SK-N-SH (cell line): ENCODE measurements at places on chromosomes 1 and 21. TPM values are rescaled to one million over a fixed set of nuclear protein-coding genes. Genes with fewer than 3 reads are reported as not detected.

Gene RAD54L
- 11.5 and 13.4 TPM in 2 replicates for polyA plus RNA-seq

Gene TOR1AIP1
- polyA plus RNA-seq = 11.8 and 15.1 TPM in 2 replicates

Gene HSPA6
- 0.07 and 0.10 TPM in 2 replicates for polyA plus RNA-seq

Gene IFFO2
- 10.5 TPM in 2 replicates for polyA plus RNA-seq

Gene MAP3K6
- polyA plus RNA-seq = 14.5 and 17.3 TPM in 2 replicates

- H3K4me1 ChIP-seq = peaks cover 11% of the 10 kb centered on the region; the same call in 1 of the 2 replicates
- no peaks in the 10 kb centered on the region for H3K27me3 ChIP-seq
- H3K27ac ChIP-seq = no peak overlapping the region
Observed at GRCh38 chr1:22685591-22686059, 25.0 kb upstream of the EPHB2 start.

- H3K27ac ChIP-seq = no peak overlapping the region
- H3K36me3 ChIP-seq = no peaks in the 10 kb centered on the region
- DNase-seq = no peak
- no peaks in the 10 kb centered on the region for H3K4me1 ChIP-seq
- no peak overlapping the region for H3K4me3 ChIP-seq
- H3K27me3 ChIP-seq = no peaks in the 10 kb centered on the region; the same call in 1 of the 2 replicates
Observed at GRCh38 chr21:38520511-38520910, 22.2 kb upstream of the ERG start.

DNA sequence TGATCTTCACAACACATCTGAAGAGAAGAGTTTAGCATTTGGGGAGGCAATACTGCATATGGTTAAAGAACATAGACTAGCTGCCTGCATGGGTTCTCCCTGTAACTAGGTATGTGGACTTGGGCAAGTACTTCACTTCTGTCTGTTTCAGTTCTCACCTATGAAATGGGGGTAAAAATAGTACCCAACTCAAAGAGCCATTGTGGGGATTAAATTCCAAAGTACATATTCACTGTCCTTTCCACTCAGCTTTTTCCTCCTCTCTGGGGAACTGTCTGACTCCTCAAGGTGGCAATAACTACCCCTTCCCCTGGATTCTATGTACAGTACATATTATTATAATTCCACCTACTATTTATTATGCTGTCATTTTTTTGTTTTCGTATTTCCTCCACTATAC lies 44.7 kb downstream of the USP24 start:
- no peaks in the 10 kb centered on the region for H3K27me3 ChIP-seq
- peaks cover 2% of the 10 kb centered on the region for H3K4me1 ChIP-seq
- no peak overlapping the region for H3K4me3 ChIP-seq
- DNase-seq = no peak

DNA sequence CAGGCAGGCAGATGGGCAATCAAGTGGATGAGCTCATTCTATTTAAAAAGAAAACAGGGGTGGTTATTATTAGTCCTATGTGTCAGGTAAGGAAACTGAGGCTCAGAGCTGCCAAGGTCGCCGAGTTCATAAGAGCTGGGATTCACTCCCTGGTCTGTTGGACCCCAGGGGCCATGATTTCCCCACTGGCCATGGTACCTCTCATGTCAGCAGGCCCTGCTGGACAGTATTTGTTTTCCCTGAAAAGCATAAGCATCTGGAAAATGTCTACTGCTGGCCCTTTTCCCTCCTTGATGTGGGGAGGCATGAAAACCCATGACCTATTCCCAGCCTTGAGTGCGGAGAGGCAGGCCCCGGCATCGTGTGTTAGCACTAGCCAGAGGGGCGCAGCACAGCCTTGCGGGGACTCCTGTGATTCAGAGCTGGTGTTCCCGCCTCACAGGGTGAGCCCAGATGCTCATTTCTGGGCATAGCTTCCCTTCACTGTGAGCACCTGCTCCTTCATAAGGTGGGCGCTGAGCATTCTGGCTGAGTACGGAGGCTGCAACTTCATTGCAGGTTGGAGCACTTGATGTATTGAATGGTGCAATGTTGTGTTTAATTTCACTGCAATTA lies 617.5 kb downstream of the PTPRU start:
- no peaks in the 10 kb centered on the region for H3K36me3 ChIP-seq
- H3K4me1 ChIP-seq = peaks cover 2% of the 10 kb centered on the region; the same call in 1 of the 2 replicates
- H3K27me3 ChIP-seq = no peaks in the 10 kb centered on the region
- no peak for DNase-seq

GRCh38 chr1:109705411-109705810 lies 6.6 kb upstream of the GSTM5 start:
- H3K36me3 ChIP-seq = no peaks in the 10 kb centered on the region
- DNase-seq = no peak
- H3K4me3 ChIP-seq = no peak overlapping the region
- no peaks in the 10 kb centered on the region; the same call in 1 of the 2 replicates for H3K4me1 ChIP-seq
- no peaks in the 10 kb centered on the region for H3K27me3 ChIP-seq

DNA sequence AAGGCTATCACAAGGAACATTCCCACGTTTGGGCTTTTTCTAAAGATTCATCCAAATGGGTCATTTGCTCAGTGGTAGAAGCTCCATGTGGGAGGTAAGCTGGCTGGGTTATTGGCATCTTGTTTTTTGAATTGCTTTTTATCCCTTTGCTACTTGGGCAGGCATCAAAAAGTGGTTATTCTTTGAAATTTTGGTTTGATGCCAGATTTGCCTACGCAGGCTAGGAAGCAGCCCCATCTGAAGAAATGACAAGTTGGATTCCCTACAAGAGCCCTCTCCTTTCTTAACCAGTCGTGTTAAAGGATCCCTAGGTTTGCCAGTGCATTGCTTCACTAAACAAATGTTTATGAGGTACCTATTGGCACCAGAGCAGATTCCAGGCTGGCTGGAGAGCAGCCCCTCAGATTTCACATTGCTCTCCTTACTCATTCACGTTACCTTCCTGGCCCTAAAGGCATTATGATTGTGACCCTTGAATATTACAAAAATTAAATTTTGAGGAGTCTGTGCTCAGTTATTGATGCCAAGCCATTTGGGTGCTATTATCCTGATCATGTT lies 38.8 kb downstream of the ARID1A start:
- peaks cover 82% of the 10 kb centered on the region for H3K36me3 ChIP-seq
- DNase-seq = no peak
- H3K27ac ChIP-seq = no peak overlapping the region
- H3K4me1 ChIP-seq = no peaks in the 10 kb centered on the region
- H3K4me3 ChIP-seq = no peak overlapping the region
- no peaks in the 10 kb centered on the region for H3K27me3 ChIP-seq

GRCh38 chr1:37822906-37823815 lies 15.2 kb upstream of the YRDC start:
- H3K4me1 ChIP-seq = no peaks in the 10 kb centered on the region
- no peak for DNase-seq
- no peak overlapping the region for H3K27ac ChIP-seq
- H3K36me3 ChIP-seq = peaks cover 46% of the 10 kb centered on the region
- H3K27me3 ChIP-seq = no peaks in the 10 kb centered on the region
- H3K4me3 ChIP-seq = no peak overlapping the region

- no peak overlapping the region for H3K27ac ChIP-seq
- no peaks in the 10 kb centered on the region for H3K36me3 ChIP-seq
- no peak for DNase-seq
Observed at GRCh38 chr1:100543640-100544039, 5.7 kb downstream of the GPR88 start.

DNA sequence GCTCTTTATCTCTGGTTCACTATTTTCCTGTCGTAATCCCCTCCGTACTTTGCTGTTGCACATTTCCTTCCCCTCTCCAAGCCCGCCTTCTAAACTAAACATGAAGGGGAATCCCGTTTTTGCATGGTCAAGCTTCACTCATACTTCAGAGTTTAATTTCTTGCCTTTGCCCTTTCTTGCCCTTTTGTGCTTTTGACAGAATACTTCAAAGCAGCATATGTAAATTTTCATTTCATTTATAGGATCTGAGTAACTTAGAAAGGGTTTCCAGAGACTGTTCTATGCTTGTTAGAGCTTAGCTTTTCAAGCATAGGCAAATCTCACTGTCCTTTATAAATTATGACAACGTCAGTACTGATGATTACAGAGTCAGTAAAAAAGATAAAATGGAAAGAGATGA lies 27.7 kb downstream of the SPATA45 start:
- no peaks in the 10 kb centered on the region for H3K27me3 ChIP-seq
- DNase-seq = no peak
- H3K27ac ChIP-seq = no peak overlapping the region
- no peak overlapping the region for H3K4me3 ChIP-seq
- H3K4me1 ChIP-seq = no peaks in the 10 kb centered on the region

DNA sequence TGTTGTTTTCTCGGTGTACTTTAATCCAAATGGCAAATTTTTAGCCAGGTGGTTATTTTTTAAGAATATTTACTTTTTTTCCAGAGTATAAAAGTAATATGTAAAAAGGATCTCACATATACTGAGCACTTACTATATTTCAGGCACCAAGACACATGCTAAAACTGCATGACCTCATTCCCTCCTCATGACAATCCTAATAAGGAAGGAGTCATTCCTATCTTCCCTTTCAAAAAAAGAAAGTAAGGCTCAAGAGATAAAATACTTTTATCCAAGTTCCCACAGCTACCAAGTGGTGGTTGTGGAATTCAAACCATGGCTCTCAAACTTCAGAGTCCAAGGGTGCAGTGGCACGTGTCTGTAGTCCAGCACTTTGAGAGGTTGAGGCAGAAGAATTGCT lies 19.4 kb downstream of the ATP2B4 start:
- no peak overlapping the region for H3K4me3 ChIP-seq
- H3K4me1 ChIP-seq = peaks cover 38% of the 10 kb centered on the region
- H3K27ac ChIP-seq = no peak overlapping the region
- peaks cover 7% of the 10 kb centered on the region; the same call in 1 of the 2 replicates for H3K36me3 ChIP-seq
- DNase-seq = no peak

DNA sequence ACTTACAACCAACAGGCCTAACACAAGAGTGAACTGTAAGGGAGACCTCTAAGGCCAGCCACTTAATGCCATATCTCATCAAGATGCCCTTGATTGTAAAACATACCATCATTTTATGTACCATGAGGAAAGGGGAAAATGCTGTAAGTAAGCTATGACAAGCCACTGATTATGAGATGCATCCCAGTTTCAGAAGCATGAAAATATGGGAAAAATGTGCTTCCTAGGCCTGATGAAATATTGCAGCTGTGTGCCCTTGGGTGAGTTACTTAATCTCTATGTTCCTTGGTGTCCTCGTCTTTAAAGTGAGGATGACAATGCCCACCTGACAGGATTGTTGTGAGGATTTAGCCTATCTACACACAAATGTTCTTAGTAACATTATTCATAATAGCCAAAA lies 28.9 kb downstream of the H3-3A start:
- no peak for DNase-seq
- H3K4me1 ChIP-seq = no peaks in the 10 kb centered on the region
- no peak overlapping the region for H3K4me3 ChIP-seq
- H3K27me3 ChIP-seq = no peaks in the 10 kb centered on the region
- H3K27ac ChIP-seq = no peak overlapping the region

GRCh38 chr1:81801651-81802456 lies 1.1 kb downstream of the ADGRL2 start:
- H3K27ac ChIP-seq = peak overlapping the region; percentile 92
- peak overlapping the region; percentile 97 for H3K4me3 ChIP-seq
- H3K27me3 ChIP-seq = no peaks in the 10 kb centered on the region
- peak; percentile 60 for DNase-seq

DNA sequence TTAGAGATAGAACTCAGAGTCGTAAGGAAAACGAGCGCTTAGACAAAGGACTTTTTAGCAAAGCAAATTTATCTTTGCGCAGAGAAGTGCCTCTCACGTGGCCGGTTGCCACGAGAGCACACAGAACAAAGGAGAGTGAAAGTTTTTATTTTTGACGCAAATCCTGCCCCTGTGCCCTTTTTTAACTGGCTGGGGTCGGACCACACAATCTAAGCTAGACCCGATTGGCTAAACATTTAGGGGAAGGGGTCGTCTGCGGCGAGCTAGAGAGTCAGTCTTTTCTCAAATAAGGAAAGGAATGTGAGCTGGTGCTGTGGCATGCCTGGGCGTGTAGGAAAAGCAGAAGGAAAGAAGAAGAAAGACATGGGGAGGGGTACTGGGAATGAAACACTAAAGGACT lies 2.4 kb downstream of the KRTAP10-2 start:
- H3K4me1 ChIP-seq = no peaks in the 10 kb centered on the region
- H3K27ac ChIP-seq = no peak overlapping the region
- no peak for DNase-seq
- peaks cover 24% of the 10 kb centered on the region for H3K27me3 ChIP-seq
- no peak overlapping the region for H3K4me3 ChIP-seq
- no peaks in the 10 kb centered on the region for H3K36me3 ChIP-seq

DNA sequence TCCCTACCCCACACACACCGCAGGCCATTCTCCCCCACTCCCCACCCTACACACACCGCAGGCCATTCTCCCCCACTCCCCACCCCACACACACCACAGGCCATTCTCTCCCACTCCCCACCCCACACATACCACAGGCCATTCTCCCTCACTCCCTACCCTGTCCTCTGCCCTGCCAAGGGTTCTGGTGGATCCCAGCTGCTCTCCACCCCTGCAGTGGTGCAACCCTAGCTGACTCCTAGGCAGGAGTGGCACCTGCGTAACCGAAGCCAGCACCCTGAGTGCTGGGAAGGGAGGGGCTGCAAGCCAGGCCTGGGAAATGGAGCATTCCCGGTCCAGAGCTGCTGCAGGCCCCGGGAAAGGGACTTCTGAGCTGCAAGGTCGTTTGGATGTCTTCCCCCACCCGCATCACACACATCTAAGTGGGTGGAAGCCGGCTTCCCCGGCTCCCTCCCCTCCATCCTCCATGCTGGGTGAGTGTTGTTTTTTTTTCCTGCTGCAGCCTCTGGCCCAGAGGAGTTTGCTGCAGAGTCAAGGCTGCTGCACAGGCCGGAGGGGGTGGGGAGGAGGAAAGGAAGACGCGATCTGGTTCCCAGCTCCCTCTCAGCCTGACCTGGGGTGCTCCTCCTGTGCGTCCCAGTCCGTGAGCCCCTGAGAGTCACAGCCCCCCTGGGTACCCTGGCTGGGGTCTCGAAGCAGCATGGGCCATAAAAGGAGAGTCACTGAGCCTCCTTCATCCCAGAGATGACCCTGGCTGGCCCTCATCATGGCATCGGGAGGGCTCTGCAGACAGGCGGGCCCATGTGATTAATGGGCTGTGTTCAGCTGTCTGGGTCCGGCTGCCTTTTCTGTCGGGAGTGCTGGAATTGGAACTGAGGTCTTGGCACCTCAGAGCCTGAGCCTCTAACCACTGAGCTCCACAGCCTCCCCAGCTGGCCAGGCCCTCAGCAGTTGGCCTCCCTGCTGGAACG lies 16.1 kb downstream of the H6PD start:
- H3K36me3 ChIP-seq = no peaks in the 10 kb centered on the region
- H3K4me1 ChIP-seq = peaks cover 7% of the 10 kb centered on the region; the same call in 1 of the 2 replicates
- no peak for DNase-seq
- no peaks in the 10 kb centered on the region for H3K27me3 ChIP-seq
- no peak overlapping the region for H3K4me3 ChIP-seq

- no peaks in the 10 kb centered on the region for H3K27me3 ChIP-seq
- peaks cover 3% of the 10 kb centered on the region; the same call in 1 of the 2 replicates for H3K36me3 ChIP-seq
- no peak overlapping the region for H3K27ac ChIP-seq
- peaks cover 2% of the 10 kb centered on the region for H3K4me1 ChIP-seq
- H3K4me3 ChIP-seq = no peak overlapping the region
Observed at GRCh38 chr1:198880397-198880796, 241.6 kb downstream of the PTPRC start.
